ENCODE measurements at places on chromosomes 6 and 20.

GRCh38 chr6:168554472-168554871, 113.5 kb downstream of the SMOC2 start:
- DNase-seq: no peak

- no peak for DNase-seq
Measured at GRCh38 chr6:126553854-126554253, 213.9 kb downstream of the CENPW start.

DNA sequence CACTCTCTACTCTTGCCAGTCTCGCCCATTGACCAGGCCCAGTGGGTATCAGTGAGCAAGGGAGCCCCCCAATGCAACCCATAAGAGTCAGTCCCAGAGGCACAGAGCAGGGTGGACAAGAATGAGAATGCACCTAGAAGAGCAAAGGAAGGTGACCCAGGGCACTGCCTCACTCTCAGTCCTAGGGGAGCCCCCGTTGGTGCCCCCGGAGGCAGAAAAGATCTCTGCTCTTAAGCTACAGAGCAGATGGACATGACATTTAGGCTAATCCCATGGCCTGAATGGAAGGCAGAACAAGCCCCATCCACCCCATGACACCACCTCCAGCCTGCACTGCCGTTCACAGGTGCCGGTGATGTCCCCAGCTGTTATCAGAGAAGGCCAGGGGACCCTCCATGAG, 50.7 kb upstream of the PLEKHG1 start:
- DNase-seq: no peak

- DNase-seq: no peak
Measured at GRCh38 chr6:132401618-132402285, 477 bp upstream of the MOXD1 start.

DNA sequence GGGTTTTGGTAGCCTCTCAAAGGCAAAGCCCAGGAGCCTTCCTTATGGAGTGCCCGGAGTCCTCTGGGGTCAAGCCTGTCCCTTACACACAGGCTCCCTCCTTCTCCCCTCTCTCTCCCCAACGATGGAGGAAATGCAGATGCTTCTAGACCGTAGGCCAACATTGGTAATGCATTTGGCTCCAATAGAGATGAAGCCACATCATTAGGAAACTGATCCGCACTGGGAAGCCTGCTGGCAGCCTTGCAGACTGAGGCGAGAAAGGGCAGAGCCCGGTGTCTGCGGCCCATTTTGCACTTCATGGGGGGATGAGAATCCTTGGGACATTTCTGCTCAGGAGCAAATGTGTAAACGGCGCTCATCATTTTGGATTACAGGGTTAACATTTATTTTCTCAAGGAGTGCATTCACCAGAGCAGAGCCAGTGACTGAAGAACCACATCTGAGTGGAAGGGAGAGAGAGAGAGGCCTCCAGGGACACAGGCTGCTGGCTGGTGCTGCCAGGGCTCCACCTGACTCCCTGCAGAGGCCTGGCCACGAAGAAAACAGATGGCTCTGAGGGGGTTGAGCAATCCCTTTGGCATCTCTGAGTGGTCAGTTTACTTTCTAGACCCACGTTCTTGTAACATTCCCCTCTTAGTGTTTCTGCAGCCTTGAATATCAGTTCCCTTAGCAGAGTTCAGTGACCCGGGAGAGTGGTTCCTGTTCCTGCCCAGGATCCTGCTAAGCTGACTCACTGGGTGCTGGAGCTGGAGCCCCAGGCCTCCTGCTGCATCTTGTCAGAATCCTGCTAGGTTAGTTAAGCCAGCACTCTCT, 4.4 kb upstream of the CST3 start:
- DNase-seq: peak; percentile 45

DNA sequence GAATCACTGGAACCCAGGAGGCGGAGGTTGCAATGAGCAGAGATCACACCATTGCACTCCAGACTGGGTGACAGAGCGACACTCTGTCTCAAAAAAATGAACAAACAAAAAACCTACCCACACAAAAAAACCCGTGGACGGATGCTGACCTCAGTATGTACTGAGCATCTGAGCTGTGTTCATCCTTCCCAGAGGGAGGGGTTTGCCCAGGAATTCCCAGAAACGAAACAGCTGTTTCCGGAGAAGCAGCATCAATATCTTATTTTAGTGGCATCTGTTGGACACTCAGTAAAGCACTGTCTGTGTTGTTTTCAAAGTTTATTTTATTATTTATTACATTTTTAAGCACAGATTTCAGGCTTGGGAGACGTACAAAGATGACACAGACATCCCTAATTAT, 18.7 kb downstream of the NANP start:
- no peak for DNase-seq

GRCh38 chr6:132663661-132664060, 4.7 kb upstream of the TAAR1 start:
- DNase-seq: no peak

- DNase-seq: no peak
Measured at GRCh38 chr6:148239801-148240460, 102.7 kb upstream of the SASH1 start.

GRCh38 chr20:991850-992249, 10.3 kb downstream of the RSPO4 start:
- no peak for DNase-seq

GRCh38 chr6:153325661-153326060, 194.6 kb upstream of the RGS17 start:
- no peak for DNase-seq

DNA sequence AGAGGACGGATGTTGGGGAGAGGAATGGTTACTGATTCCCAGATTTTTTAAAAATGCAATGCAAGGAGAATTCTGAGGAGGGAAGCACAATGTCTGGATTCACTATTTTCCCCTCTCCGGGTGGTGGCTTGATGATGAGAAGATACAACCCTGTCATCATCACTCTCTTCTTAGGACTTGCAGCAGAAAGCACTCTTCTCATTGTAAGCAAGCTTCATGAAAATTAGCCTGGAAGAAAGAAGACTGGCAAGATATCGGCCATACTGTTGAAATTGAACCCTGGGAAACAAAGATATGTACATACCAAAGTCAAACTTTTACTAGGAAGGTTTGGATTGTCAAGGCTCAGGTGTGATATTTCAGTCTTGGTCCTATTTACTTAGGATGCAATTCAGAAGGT, 195.7 kb downstream of the EDN1 start:
- DNase-seq: no peak

DNA sequence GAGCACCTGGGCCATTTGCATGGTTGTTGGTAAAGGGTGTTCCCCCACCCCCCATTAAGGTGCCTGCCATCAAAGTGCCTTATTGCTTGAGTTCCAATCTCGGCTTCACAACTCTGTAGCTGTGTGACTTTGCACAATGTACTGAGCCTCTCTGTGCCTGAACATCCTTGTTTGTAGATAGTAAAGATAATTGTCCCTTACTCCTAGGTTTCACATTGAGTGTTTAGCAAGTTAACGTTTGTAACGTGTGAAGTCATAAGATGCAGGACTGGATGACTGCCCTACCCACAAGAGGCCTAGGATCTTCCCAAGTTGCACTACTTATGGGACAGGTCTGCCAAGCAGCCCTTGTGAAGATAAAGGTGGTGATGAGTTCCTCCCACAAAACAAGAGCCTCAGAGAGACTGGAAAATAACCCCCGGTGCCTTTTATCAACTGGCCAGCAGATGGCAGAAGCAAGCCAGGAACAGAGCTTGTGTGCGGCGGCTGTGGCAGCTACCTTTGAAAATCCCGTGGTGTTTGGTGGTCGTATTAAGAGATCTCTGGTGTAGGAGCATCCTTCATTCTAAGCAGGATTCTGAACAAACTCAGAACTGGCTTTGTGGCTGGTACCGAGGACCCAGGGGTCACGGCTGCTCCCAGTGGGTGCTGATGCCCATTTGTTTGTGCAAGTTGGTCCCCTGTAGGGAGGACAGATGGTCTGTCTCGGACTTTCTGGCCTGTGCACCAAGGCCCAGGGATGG, 99.1 kb downstream of the CDH26 start:
- DNase-seq: peak; percentile 88

DNA sequence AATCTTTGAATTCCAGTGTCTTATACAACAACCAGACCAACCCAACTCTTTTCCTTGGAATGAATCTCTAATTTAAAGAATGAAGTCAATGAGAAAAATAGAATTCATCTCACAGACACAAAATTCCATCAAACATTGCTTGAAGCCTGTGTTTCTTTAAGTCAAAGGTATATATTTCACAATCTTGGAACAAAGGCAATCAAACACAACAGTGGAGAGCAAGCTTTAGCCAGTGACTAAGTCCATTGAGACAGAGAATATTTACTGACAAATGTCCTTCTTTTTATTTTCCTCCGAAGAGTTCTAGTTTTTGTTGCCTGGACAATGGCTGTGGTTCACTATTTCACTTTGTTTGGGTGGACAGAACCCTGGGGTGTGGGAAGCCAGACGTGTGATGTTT, 35.8 kb downstream of the MEP1A start:
- DNase-seq: no peak

- DNase-seq: no peak
Measured at GRCh38 chr20:61931476-61932198, 134.0 kb downstream of the TAF4 start.

- no peak for DNase-seq
Measured at GRCh38 chr6:134520181-134521115, 202.5 kb upstream of the SGK1 start.

GRCh38 chr6:134714679-134715078, 235.2 kb downstream of the ALDH8A1 start:
- no peak for DNase-seq

GRCh38 chr6:84835340-84835739, 70.9 kb upstream of the TBX18 start:
- DNase-seq: no peak

DNA sequence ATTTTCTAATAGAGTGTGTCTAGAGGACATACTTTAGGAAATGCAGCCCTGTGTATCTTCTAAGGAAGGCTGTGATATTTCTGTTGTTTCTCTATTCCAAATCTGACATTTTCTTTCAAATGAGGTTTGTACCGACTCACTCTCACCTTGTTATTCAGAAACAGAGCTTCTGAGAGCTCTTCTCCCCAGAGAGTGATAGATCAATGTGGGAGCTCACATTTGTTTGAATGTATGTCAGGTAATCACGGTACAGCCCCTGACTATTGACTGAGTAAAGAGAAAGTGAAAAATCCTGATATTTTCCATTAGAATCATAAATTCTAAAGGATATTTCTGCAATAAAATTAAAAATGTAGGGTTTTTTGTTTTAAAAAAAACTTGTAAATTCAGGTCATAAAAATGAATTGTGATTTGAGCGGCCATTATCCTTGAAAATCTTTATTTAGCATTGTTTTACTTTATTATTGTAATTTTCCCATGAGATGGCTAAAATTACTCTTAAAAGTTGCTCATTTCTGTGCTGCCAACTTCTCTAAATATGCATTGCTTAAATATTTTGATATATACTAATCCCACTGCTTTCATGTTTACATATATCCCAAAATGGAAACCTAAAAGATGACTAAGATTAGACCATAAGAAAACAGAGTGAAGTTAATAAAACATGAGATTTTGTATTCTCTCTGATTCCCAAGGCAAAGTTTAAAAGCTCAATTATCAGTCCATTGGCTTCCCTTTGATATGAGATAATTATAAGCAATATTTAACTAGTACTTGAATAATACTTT, 1226.8 kb upstream of the CITED2 start:
- no peak for DNase-seq

- no peak for DNase-seq
Measured at GRCh38 chr20:10644458-10645204, 29.2 kb downstream of the JAG1 start.

DNA sequence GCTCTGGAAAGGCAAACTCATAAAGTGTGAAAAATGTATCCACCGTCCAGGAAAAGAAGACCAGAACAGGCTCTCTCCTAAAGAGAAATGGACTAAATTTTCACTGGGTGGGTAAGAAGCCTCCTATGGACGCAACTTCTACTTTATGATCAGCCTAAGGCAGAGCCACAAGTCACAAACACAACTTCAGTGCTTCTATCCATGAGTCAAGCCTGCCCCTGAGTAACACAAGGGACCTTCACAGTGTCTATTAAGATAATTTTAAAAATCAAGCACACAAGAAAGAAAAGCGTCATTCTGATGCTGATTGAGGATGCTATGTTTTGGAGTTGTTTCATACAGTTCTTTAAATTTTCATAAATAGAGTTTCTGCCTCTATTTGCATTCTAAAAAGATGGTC, 601.7 kb upstream of the ARID1B start:
- DNase-seq: no peak

GRCh38 chr20:26279238-26279637, 582.6 kb upstream of the ZNF337 start:
- no peak for DNase-seq

- DNase-seq: no peak
Measured at GRCh38 chr20:2801286-2801728, 880 bp upstream of the CPXM1 start.

GRCh38 chr6:125444006-125444923, 142.5 kb upstream of the HDDC2 start:
- no peak for DNase-seq

DNA sequence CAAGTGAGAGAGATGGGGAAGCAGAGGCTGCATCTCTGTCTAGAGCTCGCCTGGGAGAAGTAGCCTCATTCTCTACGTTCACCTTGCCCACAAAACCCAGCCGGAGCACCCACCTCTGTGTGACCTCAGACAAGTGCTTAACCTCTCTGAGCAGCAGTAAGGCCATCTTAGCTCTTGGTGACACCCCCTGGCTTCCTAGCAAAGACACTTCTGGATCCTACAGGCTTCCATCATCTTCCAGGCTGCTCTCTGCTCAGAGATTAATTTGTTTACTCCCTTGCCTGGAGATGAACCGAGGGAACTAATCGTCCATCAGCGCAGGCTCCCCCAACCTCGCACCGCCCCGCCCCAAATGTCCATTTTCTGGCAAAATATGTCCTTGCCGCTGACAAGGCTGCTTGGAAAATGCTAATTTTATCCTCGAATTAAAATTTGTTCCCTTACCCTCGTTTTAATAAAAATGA, 24.0 kb upstream of the CTNNBL1 start:
- no peak for DNase-seq

Data from HTR-8/SVneo (cell line).